ENCODE measurements at places on chromosomes 12 and 14. TPM values are rescaled to one million over a fixed set of nuclear protein-coding genes. Genes with fewer than 3 reads are reported as not detected.
A peak's percentile ranks its signal among the peaks of the same experiment; 100 is the strongest.

RFLNA gene
- 7.7 TPM for total RNA-seq

DNA sequence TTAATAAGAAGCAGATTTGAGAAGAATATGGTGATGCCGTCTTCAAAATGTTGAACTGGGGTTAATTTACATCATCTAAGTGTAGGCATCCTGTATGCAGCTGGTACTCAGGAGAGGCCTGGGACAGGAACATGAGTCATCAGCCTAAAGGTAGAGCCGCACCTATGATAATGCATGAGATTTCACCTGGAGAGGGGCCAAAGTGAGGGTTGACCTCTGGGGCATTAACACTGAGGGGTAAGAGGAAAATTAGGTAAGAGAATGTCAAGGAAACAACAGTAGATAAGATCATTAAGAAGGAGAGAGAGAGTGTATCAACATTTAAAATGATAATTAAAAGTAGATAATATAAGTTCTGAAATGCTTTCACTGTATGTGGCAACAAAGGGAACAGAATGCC is 20.2 kb upstream of the SSTR1 start:
- no peak for DNase-seq

SLC8A3 gene
- total RNA-seq, result 43.6 TPM

GRCh38 chr12:26429070-26429691 is 233.8 kb downstream of the SSPN start:
- no peak for DNase-seq

- DNase-seq, result no peak
These were observed 2.3 kb downstream of the ETV6 start for GRCh38 chr12:11651785-11652184.

DNA sequence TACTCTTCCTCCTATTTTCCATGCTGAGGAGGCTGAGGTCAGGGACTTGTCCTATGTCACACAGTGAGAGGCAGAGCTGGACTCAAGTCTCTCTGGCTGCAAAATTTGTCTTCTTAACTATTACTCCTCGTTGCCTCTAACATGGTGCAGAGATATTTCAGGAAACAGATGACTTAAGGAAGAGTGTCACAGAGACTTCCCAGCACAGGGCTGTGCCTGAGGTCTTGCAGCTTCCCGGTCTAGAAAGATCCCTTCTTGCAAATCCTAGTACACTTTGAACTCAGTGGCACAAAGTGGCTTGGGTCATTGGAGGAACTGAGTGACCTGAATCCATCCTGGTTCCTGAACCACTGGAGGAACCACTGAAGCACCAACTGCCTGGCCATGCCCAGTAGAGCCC is 17.1 kb upstream of the RBM19 start:
- DNase-seq, result no peak

- no peak for DNase-seq
These were observed 111.6 kb downstream of the GCH1 start for GRCh38 chr14:54791001-54791400.

GRCh38 chr12:111705672-111706071 is 19.8 kb downstream of the ACAD10 start:
- no peak for DNase-seq

GRCh38 chr14:74941676-74942097 is 13.7 kb downstream of the PGF start:
- DNase-seq, result peak; percentile 69

B3GNT4 gene
- 11.8 TPM for total RNA-seq

DNA sequence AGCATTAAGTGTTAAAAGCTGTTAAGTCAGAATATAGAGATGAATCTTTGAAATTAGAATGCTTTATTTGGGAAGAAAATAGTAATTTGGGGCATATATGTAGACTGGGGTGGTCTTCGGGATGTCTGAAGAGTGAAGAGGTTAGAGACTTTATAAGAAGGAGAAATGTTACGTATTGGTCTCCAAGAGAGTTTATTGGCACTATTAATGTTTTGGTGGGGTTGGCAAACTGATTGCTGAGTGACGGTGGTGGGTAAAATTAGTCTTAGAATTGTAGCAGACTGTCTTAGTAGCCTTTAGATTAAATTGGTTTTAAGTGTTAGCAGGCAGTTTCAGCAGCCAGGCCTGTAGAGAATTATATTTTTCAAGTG is 4.9 kb upstream of the ATP23 start:
- DNase-seq, result no peak

GRCh38 chr14:22658946-22659345 is 14.8 kb upstream of the OR6J1 start:
- DNase-seq, result no peak

- no peak for DNase-seq
These were observed 94.5 kb upstream of the NRXN3 start for GRCh38 chr14:78075555-78076277.

DNA sequence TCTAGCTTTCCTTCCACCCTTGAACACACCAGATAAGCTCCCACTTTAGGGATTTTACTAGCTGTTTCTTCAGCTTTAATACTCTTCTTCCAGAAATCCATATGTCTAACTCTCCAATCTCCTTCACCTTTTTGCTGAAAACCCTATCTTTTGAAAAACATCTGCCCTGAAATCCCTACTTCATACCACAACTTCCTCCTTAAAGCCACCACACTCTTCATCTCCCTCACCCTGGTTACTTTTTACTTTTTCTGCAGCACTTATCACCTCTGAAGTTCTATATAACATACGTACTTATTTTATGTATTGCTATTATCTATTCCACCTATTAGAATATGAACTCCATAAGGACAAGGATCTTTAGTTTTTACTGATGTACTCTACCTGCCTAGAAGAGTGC is 28.6 kb upstream of the PTPRQ start:
- no peak for DNase-seq

DNA sequence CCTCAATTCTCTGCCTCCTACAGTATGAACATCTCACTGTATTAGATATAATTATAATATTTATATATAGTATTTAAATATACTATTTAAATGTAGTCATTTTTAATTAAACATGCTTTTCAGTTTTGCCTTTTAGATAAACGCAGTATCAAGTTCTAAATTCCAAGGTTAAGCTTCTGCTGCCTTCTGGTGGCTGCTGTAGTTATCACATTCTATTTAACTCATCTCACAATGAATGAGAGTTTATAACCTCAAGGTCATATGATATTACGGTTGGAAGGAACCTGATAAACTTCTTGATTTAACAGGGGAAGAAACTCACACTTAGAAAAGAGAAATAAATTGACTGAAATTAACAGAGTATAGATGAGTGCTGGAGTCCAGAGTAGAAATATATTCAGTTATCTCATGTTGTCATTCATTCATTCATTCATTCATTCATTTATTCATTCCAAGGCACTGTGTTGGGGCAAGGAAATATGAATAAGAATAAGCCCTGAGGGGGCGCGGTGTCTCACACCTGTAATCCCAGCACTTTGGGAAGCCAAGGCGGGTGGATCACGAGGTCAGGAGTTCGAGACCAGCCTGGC is 31.9 kb downstream of the GUCY2C start:
- DNase-seq, result peak; percentile 23

ISCU gene
- 40.8 TPM for total RNA-seq

FOXN4 gene
- under 0.01 TPM for total RNA-seq

DNA sequence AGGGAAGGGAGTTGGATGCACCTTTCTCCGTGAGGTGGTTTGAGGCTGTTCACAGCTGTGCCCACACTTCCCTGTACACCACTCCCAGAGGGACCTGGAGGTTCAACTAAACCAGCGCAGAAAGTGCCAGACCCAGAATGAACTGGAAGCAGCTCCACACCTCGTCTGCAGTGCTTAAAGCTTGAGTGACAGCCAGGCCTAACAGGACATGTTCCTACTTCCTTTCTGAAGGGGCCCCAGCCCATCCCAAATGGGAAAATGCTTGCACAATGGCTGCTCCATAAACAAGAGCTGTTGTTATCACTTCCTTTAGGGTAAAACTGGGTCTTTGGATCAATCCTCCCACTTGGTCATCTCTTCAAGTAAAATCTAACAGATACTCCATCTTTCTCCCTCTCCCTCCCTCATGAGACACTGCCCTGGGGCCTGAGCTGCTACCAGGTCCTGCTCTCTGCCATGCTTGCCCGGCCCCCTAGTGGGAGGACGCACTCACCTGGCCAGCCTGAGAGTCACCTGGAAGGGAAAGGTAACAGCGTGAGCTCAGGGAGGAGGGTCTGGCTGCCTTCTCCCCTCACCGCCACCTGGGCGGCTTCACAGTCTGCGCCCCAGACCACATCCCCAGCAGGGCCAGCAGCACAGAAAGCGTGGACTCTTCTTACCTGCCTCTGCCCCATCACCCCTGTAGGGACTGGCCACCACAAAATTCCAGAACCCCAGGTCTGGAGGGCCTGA is 33.5 kb downstream of the ISCA2 start:
- DNase-seq, result no peak

FLVCR2 gene
- total RNA-seq, result 2.9 TPM

BBS10 gene
- 44.8 TPM for total RNA-seq

DNA sequence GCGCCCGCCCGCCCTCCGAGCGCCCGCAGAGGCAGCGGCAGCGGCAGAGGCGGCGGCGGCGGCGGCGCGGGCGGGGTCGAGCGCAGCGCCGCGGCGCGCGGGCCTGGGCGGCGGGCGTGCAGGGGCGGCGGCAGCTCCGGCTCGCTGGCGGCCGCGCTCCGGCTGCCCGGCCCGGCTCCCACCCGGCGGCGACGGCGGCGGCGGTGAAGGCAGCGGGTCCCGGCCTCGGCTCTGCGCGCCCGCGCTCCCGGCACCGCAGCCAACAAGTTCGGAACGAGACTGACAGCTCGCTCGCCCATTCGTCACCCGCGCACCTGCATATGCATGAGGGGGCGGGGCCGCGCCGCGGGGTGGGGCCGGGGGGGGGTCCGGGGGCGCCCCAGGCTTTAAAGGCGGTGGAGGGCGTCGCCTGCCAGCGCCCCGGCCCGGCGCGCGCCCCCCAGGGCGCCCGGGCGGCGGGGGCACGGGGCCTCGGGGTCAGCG is at the start of gene JAG2:
Gene JAG2, minus strand, starts transcription at position 281 of the 483 bp plus-strand sequence. CDS start 356 bp downstream, outside the sequence.
- DNase-seq, result peak; percentile 81

DNA sequence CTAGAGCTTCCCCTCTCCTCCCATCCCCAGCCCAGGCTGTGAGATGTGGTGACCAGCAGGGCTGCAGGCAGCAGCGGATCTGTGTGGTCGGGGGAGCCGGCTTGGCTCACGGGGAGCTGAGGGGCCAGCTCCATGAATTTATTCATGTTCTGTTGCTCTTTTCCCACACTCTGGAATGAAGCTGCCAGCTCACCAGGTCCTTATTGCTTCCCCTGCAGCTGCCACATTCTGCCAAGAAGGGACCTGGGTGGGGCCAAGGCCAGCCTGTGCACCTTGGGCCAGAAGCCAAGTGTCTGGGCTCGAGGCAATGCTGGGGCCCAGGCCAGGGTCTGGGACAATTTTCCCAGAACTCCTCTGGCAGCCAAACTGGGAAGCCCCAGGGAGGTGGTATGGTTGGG is 2.5 kb upstream of the C1QL4 start:
- DNase-seq, result no peak

- DNase-seq, result no peak
These were observed 2.6 kb downstream of the PPP2R5C start for GRCh38 chr14:101763941-101764709.

DNA sequence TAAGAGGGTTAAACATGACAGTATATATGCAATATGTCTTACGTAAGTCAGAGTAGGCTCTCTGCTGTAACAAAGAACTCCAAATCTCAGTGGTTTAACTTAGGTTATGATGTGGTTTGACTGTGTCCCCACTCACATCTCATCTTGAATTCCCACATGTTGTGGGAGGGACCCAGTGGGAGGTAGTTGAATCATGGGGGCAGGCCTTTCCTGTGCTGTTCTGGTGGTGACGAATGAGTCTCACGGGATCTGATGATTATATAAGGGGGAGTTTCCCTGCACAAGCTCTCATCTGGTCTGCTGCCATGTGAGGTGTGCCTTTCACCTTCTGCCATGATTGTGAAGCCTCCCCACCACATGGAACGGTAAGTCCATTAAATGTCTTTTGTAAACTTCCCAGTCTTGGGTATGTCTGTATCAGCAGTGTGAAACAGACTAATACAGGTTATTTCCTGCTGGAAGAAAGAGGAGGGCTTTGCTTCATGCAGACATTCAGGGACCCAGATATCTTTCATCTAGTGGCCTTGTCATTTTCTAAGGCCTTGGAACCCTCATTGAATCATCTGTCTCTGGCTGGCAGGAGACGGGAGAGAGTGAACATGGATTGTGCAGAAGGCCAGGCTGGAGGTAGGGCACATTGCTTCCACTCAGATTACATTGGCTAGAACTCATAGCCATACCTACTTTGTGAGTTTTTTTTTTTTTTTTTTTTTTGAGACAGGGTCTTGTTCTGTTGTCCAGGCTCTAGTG is 96.1 kb downstream of the CRADD start:
- DNase-seq, result no peak

GRCh38 chr12:93100610-93101009 is 171.5 kb upstream of the EEA1 start:
- DNase-seq, result no peak

TEX52 gene
- not detected for total RNA-seq

GRCh38 chr14:63895510-63895909 is 42.7 kb downstream of the SYNE2 start:
- DNase-seq, result no peak

GRCh38 chr12:111316671-111317070 is 52.2 kb downstream of the PHETA1 start:
- no peak for DNase-seq

DNA sequence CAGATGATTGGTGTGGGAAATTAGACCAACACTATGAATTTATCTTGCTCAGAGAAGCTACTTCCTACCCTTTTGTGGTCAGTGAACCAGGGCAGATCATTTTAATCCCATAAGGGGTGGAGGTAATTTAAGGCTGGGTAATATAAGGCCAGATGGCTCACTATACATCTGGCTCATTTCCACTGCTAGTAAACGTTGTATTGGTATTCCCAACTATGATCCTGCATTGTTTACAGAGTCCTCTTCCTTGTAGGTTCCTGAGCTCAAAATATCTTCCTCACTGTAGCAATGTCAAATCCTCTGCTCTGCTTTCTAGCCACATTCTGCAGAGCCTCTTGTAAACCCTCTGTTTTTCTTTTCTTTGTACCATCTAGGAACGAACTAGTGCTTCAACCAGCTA is 93.0 kb upstream of the MGAT4C start:
- DNase-seq, result no peak

DNA sequence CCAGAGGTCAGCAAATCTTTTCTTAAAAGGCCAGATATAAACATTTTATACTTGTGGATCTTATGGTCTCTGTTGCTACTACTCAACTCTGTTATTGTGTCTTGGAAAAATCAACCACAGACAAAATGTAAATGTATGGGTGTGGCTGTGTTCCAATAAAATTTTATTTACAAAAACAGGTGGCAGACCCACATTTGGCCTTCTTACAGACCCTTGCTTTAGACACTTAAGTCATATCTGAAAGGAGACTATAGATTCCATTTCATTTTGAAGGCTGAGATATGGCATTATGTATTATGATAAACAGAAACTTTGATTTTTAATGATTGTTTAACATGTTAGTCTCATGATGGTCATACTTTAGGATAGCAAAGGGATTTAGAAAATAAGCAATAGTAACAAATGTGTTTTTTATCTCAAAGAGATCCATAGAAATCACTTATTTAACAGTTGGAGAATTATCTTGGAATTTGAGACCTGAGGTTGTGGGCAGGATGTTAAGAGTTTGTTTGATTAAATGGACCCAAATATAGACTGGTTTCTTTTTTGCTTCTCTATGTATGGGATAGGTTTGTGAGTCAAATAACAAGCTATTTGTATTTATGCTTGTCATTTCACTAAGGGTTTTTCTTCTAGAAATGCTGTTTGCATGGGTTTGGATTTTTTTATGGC is 51.2 kb downstream of the PPFIBP1 start:
- no peak for DNase-seq

ZBTB42 gene
- 0.41 TPM for total RNA-seq
